ENCODE measurements at places on chromosomes 5 and 9. TPM values are rescaled to one million over a fixed set of nuclear protein-coding genes. Genes with fewer than 3 reads are reported as not detected.

Gene CDX1
- not detected for total RNA-seq

Gene C5orf34
- 11.4 TPM for total RNA-seq

Gene FCN2
- total RNA-seq = not detected

Gene NTRK2
- 20.1 TPM for total RNA-seq

- peaks cover 8% of the 10 kb centered on the region for H3K4me1 ChIP-seq
- H3K27me3 ChIP-seq = no peaks in the 10 kb centered on the region
- peak overlapping the region; percentile 62 for H3K27ac ChIP-seq
- no peak for DNase-seq
- no peak overlapping the region for H3K4me3 ChIP-seq
These were observed 14.2 kb downstream of the RABL6 start for GRCh38 chr9:136821826-136822544.

DNA sequence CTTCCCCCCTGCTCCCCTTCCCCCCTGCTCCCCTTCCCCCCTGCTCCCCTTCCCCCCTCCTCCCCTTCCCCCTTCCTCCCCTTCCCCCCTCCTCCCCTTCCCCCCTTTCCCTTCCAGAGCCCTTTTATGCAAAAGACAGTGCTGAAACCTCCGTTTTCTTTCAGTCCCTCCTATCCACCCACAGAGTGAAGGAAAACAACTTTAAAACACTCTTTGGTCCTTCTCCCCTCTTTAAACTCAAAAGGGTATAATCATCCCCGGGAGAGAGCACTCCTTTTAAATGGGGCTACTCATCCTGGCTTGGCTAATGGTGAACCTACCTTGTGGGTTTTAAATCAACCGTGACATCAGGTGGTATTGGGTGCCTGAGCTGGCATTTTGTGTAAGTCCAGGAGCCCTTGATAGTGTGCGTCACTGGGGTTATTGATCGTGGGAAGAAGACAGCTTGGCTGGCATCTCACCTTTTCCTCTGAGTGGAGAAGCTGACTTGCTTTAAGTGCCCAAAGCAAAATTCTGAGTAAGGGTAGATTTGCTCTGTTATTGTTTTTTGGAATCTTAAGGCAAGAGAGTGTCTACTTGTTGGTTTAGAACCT, 2.7 kb downstream of the LARP1 start:
- no peak overlapping the region for H3K27ac ChIP-seq
- H3K4me1 ChIP-seq = peaks cover 72% of the 10 kb centered on the region
- H3K27me3 ChIP-seq = peaks cover 2% of the 10 kb centered on the region
- no peak for DNase-seq
- no peaks in the 10 kb centered on the region for H3K36me3 ChIP-seq

DNA sequence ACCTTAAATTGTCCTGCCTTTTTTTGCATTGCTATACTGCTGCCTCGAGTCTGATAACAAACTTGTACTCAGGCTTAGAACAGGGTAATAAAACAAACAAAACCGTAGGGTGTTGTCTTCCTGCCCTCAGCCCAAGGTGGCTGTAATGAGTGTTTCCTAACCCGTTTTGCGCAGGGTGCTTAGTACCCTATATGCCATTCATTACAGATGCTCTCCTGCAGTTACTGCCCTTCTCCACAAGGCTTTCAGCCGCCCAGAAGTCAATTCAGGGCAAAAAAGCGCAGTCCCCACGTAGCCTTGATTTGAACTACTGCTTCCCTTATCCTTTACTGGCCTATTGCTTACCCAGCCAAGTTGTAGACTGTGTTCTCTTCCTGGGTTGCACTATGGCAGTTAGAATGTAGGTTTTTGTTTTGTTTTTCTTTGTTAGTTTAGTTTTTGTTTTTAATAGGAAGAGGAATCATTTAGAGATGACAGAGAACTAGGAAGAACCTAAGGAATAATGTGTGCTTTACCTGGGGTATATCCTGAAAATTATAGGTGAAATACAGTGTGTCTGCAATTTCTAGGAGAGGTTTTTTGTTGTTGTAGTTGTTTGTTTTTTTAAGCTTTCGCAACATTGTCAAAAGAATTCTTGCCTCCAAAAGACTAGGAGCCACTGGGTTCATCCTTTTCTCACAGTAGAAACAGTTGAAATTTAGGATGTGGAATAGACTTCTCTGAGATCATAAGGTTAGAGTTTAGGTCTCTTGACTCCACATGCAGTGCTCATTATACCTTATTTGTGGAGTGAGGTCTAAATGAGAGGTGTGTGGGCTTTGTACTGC, 1.3 kb downstream of the HMGXB3 start:
- H3K27ac ChIP-seq = no peak overlapping the region
- H3K4me1 ChIP-seq = peaks cover 30% of the 10 kb centered on the region
- H3K4me3 ChIP-seq = peak overlapping the region; percentile 95
- no peaks in the 10 kb centered on the region for H3K27me3 ChIP-seq
- H3K36me3 ChIP-seq = no peaks in the 10 kb centered on the region

DNA sequence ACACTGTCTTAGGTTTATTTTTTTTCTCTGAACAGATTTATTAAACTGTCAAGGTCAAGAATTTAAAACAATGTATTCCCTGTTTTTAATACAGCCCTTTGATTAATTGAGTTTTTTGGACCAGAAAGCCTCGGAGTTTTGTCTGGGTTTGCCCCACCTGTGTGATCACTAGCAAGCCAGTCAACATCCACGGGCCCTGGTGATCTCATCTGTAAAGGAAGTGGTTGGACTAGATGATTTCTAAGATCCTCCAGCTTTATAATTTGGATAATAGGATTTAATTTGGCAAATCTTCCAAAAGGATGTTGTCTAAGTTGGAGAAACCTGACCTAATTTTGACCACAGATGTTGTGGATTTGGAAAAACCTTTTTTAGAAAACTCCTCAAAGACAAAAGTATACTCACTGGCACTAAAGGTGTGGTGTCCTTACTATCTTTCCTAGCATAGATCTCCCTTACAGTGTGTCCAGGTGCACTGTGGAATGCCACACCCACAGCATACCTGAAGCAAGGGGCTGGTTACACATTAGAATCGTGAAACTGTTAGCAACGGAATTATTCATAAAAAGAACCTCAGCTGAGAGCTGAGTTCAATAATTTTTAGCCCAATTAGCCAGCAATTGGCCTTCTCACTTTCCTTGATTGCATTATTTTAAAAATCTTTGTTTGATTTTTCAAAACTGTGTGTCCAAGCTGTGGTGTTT, 195.6 kb upstream of the ELL2 start:
- no peak overlapping the region for H3K4me3 ChIP-seq
- H3K36me3 ChIP-seq = no peaks in the 10 kb centered on the region
- H3K27me3 ChIP-seq = no peaks in the 10 kb centered on the region
- no peak for DNase-seq
- H3K27ac ChIP-seq = no peak overlapping the region
